H7 (cell line): ENCODE measurements at places on chromosomes 2 and 18. TPM values are rescaled to one million over a fixed set of nuclear protein-coding genes. Genes with fewer than 3 reads are reported as not detected.
A peak's percentile ranks its signal among the peaks of the same experiment; 100 is the strongest.

Gene REG3A
- not detected in 2 replicates for total RNA-seq

Gene MARCHF4
- 0.38 and 0.55 TPM in 2 replicates for total RNA-seq

Gene ALMS1
- 29.7 and 34.1 TPM in 2 replicates for total RNA-seq

Gene GCG
- not detected in 2 replicates for total RNA-seq

Gene IDH1
- total RNA-seq = 347 and 410 TPM in 2 replicates

Gene KCNIP3
- 0.48 and 3.2 TPM in 2 replicates for total RNA-seq

Gene CD207
- total RNA-seq = not detected in 2 replicates

Gene ALLC
- total RNA-seq = not detected in 2 replicates

Gene RUFY4
- total RNA-seq = not detected in 2 replicates

Gene TANC1
- 7.0 and 8.4 TPM in 2 replicates for total RNA-seq

Gene AFF3
- 0.07 and 0.37 TPM in 2 replicates for total RNA-seq

Gene INHA
- total RNA-seq = 1.8 and 6.5 TPM in 2 replicates

Gene CDK15
- not detected in 2 replicates for total RNA-seq

DNA sequence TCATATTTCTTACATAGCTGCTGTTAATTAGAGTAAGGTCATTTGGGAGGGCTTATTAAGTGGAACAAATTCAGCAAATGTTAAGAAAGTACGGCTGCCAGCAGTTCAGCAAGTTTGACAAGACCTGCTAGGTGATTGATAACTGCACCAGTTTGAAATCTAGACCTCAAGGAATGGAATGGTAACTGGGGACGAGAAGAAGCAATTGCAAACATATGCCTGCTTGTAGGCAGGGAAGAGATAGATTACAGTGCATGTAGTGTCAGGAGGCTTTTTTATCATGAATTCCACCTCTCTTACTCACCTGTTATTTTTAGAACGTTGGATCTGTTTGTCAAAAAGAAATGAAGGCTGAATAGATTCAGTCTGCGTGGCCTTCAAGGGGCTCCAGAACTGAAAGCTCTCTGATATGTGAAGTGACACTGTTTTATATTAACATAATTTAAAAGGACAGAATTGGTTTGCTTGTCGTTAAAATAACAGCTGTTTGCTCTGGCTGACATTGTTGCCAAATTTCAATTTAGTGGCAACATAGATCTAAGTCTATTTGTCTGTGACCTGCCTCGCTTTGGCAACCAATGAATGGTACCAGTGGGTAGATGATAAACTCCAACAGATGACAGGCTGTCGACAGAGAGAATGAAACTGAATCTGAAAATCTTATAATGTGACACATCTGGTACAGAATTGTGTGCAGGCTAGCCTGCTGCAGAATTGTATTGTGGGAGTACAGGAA, 199.3 kb downstream of the ZNF407 start:
- DNase-seq = no peak

- DNase-seq = no peak
These were observed 42.8 kb upstream of the SMAD7 start for GRCh38 chr18:48993586-48993985.

DNA sequence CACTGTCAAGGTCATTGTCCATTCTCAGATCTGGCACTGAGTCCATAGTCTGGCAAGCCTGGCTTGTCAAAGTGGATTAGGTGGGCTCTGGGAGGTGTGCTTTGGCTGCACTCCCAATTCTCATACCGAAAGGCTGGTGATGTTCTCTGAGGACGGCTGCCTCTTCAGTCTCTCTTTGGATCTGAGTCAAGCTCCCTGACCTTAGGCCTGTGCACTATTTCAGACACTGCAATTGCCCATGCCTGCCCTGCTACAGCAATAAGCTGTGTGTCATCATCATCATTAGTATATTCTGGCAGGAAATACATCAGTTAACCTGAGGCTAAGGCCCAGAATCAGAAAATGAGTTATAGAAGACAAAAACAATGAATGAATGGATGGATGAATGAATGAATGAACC, 1.6 kb upstream of the SLC5A7 start:
- no peak for DNase-seq

- no peak for DNase-seq
These were observed 211.7 kb upstream of the REV1 start for GRCh38 chr2:99701503-99701902.

DNA sequence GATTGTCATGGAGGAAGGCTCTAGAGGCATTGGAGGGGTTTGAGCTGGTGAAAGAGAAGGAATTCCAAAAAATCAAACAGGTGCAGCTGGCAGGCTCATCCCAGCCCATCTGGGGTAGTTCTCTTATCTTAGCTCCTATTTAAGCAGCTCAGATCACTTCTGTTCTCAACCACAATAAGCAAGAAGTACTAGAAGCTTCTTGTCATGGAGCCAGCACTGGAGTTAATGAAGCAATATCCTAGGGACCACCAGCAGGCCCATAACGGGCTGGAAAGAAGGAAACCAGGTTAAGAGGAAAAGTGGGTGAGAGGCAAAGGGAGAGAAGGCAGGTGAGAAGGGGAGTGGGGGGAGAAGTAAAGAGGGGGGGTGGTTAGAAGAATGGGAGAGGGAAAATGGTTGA, 100.7 kb upstream of the ZFP36L2 start:
- DNase-seq = no peak

- DNase-seq = peak; percentile 74
These were observed 86.0 kb downstream of the RHOB start for GRCh38 chr2:20532634-20533437.

DNA sequence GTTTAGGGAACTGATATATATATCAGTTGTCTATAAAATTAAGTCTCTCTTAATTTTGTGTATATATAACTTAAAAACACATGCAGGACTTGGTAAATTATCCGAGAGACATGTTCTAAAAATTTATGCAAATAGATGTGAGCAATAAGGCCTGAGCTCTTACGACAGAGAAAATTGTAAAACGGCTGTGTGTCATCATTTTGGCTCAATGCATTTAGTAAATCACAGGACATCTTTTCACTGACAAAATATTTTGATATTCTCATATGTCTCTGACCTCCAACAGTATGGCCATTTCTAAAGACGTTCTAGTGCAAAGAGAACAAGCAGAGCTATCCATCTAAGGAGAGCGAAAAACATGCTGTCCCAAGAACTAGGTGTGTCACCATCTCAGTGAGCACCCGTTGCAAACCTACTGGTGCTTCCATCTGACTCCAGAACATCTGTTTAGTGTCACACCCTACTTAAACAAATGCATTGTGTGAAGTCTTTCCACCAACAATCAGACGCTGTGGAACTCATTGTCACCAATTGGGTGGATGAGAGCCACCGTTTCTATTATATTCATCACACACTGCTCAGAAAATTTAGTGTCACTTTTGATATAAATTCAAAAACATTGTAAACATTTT, 108.0 kb downstream of the ARHGAP15 start:
- DNase-seq = no peak

DNA sequence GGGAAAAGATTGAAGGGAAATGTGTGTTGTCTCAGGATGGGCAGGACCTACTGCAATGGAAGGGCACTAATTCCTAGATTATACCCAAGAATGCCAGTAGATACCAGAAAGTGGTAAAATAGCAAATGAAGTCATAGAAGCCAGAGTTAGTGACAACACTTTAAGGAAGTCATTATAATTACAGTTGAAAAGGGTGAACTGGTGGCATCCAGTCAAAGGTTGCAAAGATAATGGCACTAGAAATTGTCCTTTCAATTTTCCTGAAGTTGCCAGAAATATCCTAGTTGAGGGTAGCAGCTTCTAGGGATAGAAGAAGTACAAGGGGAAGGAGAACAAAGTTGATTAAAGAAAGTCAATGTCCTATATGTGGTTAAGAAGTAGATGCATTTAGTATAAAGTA, 68.8 kb upstream of the GLS start:
- DNase-seq = no peak

DNA sequence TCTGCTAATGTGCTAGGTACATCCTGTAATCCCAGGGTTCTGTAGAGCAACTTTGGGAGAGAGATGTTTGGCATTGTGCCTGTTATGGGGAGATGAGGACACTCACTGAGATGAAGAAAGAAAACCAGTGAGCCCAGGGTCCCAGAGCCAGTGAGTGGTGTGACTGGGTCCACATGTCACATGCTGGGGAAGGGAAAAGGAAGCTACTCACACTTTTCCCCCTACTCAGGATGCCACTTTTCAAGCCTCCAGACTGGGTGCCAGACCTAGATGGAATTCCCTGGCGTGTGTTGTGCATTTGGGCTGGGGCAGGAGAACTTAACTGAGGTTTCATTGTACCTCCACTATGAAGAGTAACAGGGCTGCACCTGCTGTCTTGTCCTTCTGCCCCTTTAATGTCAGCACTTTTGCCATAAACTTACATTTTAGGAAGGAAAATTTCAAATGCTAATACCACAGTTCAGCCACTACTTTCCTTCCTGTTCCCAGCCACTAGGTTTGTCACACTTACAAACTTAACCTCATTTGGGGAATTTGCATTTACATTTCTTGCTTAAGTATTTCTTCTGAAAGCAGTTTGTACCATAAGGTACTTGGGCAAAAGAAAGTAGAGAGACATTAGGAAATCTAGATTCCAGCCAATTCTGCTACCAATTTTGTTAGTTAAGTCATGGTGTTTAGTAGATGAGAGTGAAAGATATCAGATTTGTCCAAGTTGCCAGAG, 10.2 kb downstream of the INSIG2 start:
- DNase-seq = no peak

DNA sequence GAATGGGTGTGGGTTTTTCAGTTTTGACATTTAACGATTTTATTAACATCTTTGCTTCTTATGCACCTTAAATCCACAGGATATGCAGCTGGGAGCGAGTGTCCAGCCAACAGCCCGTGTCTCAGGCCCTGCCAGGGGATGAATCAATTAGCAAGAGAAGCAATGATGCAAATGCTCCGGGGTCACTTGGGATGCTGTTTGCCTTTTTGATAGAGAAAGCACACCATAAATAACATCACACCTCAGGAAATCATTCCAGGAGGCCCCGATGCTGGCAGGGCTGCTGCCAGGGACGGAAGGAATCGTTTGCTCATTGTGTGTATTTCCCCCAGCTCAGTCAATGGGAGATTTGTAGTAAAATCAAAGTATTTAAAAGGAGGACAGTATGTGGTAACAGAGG, 394.0 kb upstream of the HNRNPA3 start:
- DNase-seq = no peak

GRCh38 chr2:58973811-58974281, 732.7 kb upstream of the FANCL start:
- DNase-seq = peak; percentile 16

GRCh38 chr2:240507060-240507777, 50.6 kb downstream of the ANKMY1 start:
- DNase-seq = peak; percentile 56

- peak; percentile 28 for DNase-seq
These were observed 83.1 kb downstream of the EDAR start for GRCh38 chr2:108905906-108906305.

- no peak for DNase-seq
These were observed 10.1 kb upstream of the KCNJ3 start for GRCh38 chr2:154688373-154688772.

DNA sequence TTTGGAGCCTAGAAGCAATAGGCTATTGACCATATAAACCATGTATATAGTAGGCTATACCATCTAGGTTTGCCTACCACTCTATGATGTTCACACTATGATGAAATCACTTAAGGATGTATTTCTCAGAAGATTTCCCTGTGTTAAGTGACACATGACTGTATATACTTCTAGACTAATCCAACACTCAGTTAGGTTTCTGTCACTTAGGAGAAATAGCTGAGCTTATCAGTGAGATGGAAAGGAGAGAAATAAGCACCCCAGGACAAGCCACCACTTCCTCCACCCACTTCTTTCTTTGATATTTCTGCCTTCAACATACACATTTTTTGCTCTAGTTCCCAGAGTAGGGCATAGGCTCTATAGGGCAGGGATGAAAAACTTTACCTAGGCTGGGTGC, 7.8 kb downstream of the PECR start:
- no peak for DNase-seq

DNA sequence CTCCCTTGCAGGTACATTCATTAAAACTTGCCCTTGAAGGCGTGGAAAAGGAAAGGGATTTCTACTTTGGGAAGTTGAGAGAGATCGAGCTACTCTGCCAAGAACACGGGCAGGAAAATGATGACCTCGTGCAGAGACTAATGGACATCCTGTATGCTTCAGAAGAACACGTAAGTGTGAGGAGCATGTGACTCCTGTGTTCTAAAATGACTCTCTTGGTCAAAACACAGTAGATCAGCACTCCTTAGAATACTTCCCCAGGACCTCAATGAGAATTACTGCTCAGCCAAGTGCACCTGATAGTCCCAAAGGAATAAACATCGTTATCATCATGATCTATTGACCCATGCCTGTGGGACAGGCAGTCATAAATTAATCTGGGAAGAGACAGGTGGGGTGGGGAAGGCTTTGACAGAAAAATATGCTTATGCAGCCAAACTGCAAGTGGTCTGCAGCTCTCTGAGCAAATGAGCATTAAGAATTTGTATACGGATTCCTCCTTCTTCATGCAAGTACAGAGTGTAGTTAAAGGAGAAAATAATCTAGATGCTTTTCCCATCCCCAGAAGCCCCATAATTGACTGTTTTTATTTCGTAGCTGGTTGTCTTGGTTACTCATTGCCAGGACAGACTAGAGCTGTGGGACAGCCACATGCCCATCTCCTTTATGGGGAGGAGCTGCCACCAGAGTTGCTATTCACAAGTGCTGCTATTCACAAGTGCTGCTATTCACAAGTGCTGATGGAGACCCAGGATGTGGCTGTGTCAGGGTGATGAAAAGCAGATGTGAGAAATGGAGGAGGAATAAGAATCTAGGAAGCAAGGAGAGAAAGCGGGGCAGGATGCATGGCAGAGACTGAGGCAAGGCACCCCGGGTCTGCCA, 91.0 kb downstream of the MAPRE2 start:
- DNase-seq = no peak

DNA sequence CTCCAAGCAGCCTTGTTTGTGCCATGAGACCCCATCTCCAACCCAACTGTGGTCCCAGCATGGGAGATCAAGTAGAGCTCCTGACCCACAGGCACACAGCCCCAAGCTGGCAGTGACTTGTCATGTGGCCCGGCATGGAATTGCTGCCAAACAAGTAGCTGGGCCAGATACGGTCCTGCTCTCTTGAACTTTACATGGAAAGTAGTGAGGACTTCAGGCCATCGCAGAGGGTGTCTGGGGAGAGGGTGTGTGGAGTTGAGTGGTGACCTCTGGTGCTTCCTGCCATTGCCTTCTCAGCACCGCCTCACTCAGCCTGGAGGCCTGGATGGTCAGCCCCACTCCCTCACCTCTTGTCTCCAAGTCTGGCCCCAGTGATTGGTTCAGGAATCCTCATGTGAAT, 10.9 kb upstream of the SLC4A3 start:
- DNase-seq = no peak

GRCh38 chr18:4450065-4450658, 4.9 kb downstream of the DLGAP1 start:
- no peak for DNase-seq

GRCh38 chr2:231163011-231163410, 35.4 kb upstream of the ARMC9 start:
- no peak for DNase-seq

GRCh38 chr2:231367178-231367577, 28.3 kb upstream of the B3GNT7 start:
- DNase-seq = peak; percentile 17
